ENCODE measurements at places on chromosomes 5 and 9.

GRCh38 chr5:79702606-79703380 lies 13.2 kb downstream of the CMYA5 start:
- peak; percentile 56 for DNase-seq

DNA sequence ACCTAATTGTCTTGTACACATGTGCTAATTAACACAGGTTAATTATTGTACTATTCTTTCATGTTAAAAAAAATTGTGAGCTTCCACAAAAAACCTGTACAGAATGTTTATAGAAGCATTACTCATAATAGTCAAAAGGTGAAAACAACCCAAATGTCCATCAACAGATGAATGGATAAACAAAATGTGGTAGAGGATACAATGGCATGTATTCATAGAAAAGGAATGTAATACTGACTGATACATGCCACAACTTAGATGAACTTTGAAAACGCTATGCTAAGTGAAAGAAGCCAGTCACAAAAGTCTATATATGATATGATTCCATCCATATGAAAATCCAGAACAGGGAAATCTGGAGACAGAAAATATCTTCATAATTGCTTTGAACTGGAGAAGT lies 25.6 kb downstream of the RRAGA start:
- no peak for DNase-seq

- DNase-seq, result no peak
These were observed 8.4 kb downstream of the PLPP7 start for GRCh38 chr9:131297903-131298302.

DNA sequence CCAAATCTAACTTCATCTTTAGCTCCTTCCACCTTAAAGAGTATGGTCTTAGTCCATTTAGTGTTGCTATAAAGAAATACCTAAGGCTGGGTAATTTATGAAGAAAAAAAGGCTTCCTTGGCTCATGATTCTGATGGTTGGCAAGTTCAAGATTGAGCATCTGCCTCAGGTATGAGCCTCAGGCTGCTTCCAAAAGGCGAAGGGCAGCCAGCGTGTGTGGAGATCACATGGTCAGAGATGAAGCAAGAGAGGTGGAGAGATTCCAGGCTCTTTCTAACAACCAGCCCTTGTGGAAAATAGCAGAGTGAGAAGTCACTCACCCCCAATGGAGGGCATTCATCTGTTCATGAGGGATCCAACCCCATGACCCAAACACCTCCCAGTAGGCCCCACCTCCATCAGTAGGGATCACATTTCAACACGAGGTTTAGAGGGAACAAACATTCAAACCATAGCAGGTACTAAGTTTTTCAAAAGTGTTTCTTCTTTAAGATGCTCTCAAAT lies 225.9 kb downstream of the SGCD start:
- DNase-seq, result no peak

GRCh38 chr9:133148199-133149129 lies 15.2 kb downstream of the GBGT1 start:
- DNase-seq, result peak; percentile 75

DNA sequence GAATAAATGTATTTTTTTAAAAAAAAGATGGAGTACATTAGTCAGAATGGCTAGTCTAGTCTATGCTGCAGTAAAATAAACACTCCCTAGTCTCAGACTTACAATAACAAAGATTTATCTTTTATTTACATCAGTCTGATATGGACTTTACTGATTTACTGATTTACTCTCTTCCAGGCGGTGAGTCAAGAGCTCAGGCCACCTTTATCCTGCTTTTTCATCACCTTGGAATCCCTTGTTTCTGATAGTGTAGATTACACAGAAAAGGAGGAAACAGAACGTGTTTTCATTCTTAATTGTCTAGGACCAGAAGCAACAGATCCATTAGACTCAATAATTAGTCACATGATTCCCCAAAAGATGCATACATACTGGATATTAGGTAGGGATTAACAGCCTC lies 290.1 kb upstream of the TRPC7 start:
- no peak for DNase-seq

GRCh38 chr5:56356121-56356835 lies 123.1 kb upstream of the ANKRD55 start:
- peak; percentile 13 for DNase-seq

Data from T47D (cell line).